ENCODE measurements at places on chromosomes 12 and 14. TPM values are rescaled to one million over a fixed set of nuclear protein-coding genes. Genes with fewer than 3 reads are reported as not detected.

The GPR162 gene
- 16.0 TPM for polyA plus RNA-seq

The NID2 gene
- polyA plus RNA-seq = not detected

The IGF1 gene
- not detected for polyA plus RNA-seq

The KRT72 gene
- not detected for polyA plus RNA-seq

DNA sequence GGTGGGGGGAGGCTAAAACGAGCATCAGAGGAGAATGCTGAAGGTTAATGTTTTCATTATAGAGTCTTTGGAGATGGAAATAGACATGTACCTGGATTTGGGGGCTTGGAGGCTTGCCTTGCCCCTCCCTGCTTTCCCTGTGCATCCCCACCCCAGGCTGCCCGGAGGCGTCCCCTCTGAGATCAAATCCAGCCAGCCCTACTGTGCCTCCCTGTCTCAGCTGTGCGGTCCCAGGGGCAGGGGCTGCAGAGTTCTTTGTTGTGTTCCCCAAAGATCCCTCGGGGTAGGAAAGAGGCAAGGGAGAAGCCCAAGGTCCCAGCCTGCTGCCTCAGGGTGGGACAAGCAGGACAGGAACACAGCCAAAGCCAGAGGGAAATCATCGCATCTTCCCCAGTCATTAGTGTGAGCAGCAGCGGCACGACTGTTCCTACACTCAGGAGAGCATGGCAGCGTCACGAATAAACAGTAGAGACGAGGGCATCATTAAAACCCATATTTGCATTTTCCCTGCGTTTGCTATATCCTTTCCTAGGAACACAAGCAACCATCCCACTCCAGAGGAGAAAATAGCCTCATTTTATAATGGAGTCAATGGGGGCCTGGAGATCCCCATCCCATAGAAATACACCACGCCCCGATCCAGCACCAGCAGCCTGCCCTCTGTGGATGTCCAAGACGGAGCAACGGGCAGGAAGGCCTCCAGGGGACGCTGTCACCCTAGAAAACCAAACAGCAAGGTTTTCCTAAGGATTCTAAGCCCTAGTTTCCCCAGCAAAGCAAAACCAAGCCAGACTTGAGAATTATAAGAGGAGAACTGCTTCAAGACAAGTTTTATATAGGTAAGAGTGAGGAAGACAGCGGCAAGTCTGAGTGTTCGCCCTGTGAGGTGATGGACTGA, 32.4 kb downstream of the ANO2 start:
- no peaks in the 10 kb centered on the region for H3K4me1 ChIP-seq
- no peak for DNase-seq

DNA sequence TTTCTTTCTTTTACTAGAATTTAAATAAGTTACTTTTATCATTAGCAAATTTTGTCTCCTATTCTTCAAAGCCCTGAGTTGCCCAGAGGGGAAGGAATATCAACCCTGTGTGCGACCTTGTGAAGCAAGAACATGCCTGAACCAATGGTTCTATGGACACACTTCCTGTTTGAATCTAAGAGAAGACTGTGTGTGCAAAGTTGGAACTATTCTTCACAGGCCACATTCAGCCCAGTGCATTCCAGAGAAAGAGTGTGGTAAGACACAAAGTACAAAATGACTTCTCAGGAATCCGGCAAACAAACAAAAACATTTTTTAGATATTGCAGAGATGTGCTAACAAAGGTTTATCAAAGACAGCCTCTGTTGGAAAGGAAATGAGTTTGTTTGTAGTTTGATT, 90.8 kb upstream of the PTPRQ start:
- no peak overlapping the region for H3K27ac ChIP-seq

Measured in CD14-positive monocyte (primary cell).